Fibroblast of skin of scalp (primary cell): ENCODE measurements at places on chromosomes 3 and 15.

DNA sequence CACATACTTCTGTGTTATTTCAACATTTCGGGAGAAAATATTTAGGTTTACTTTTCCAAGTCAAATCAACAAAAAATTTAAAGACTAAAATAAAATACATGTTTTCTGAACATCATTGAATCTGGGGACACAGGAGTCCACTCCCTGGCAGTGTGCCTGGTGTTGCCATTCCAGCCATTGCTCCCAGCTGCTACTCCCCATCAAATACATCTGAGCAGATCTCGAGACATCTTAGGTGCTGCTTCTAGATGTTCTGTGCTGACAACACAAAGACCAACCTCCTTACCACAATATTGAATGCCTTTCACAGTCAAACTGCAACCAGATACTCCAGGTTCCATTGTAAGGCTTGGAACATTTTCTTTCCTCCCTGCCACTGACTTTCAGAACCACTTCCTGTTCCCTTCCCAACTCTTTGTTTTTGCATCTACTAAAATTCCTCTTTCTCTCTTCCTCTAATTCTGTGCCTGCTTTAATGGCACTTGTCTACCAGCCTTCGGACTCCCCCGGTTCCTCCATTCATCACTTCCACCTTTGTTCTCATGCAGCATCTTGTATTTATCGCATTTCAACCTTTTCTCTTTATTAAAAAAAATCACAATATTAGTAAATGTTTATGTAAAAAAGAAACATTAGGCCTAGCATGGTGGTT lies 81.1 kb upstream of the SLC4A7 start:
- no peak for DNase-seq

GRCh38 chr3:131370935-131371687 lies 10.5 kb upstream of the NUDT16 start:
- no peak for DNase-seq

- DNase-seq = no peak
Measured at GRCh38 chr3:142468456-142468855, 20.6 kb upstream of the XRN1 start.

DNA sequence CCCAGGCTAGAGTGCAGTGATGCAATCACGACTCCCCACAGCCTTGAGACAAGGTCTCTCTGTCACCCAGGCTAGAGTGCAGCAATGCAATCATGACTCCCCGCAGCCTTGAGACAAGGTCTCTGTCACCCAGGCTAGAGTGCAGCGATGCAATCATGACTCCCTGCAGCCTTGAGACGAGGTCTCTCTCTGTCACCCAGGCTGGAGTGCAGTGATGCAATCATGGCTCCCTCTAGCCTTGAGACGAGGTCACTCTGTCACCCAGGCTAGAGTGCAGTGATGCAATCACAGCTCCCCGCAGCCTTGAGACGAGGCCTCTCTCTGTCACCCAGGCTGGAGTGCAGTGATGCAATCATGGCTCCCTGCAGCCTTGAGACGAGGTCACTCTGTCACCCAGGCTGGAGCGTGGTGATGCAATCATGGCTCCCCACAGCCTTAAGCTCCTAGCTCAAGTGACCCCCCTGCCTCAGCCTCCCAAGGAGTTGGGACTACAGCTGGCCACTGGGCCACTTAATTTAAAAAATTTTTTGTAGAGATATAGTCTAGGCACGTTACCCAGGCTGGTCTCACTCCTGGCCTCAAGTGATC lies 26.1 kb downstream of the TFRC start:
- DNase-seq = peak; percentile 4

- DNase-seq = no peak
Measured at GRCh38 chr3:115071166-115071565, 75.9 kb downstream of the ZBTB20 start.

- DNase-seq = peak; percentile 81
Measured at GRCh38 chr15:58742022-58742813, 7.3 kb downstream of the ADAM10 start.

DNA sequence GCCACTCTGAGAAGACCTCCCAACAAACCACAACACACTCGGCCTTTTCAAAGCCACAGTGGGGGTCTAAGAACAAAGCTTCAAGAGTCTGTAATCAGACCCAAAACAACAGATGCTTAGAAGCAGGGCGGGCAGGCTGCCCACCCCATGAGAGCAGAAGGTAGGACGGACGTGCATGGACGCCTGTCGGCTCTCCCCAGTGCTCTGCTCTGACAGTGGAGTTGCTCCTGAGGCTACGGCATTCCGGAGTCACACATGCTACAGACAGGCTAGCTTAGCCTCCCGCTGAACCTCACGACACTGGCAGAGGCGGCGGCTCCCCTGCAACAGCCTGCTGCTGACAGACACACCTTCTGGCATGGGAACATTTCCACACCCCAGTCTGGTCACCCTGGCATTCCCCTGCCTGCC lies 33.5 kb downstream of the SLCO2A1 start:
- DNase-seq = peak; percentile 37

- DNase-seq = no peak
Measured at GRCh38 chr15:50229336-50229735, 36.2 kb downstream of the HDC start.

DNA sequence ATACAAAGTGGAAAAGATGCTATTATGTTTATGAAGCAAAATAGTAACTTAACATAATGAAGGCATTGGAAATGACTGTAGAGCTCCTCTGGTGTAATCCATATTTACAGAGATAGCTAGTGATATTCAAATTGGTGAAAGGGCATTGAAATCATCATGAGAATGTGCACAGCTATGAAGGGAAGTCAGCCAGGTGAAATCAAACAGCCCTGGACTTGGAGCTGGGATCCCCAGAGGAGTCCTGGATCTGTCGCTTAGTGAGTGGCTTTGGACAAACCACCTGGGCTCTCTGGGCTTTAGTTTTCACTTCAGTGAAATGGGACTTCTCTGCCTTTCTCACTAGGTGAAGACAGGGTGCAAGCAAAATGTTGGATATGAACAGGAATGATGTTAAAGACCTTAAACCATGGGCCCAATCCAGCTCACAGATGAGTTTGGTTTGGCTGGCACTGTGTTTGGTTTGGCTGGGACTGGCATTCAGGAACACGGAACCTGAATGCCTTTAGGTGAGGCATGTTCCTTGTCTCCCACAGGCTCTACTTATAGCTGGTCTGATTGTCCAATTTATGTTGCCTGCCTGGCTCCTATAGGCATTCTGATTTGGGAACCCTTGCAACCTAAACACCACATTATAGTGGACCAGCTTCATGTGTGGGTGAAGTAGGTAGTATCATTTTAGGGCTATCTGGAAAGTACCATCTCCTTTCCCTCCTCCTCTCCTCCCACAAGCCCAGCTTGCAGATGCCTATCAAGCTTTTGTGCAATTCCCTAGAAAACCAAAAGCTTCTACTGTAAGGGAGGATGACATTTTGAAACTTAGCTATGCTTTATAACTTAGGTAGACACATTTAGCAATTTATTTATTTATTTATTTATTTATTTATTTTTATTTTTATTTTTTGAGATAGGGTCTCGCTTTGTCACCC lies 110.6 kb upstream of the TNFAIP8L3 start:
- DNase-seq = no peak

DNA sequence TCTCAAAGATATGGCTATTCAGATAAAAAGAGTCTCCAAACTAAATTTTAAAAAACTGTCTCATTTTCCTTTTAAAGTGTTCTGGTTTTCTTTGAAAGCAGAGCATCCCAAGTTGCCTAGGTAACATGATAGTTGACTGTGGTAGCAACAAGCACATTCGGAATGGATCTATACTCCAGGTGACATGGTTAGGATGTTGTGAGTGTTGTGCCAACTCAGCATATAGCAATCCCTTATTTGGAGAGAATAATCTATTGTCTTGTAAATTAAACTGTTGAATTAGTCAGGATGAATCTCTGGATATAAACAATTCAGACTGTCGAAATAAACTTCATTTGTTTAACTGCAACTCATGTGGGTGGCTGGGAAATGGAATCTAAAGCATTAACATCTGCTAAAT lies 418.6 kb downstream of the TUSC7 start:
- no peak for DNase-seq

- DNase-seq = no peak
Measured at GRCh38 chr3:119862616-119863015, 80.7 kb downstream of the NR1I2 start.

GRCh38 chr3:160641665-160642309 lies 35.2 kb upstream of the ARL14 start:
- DNase-seq = peak; percentile 33

DNA sequence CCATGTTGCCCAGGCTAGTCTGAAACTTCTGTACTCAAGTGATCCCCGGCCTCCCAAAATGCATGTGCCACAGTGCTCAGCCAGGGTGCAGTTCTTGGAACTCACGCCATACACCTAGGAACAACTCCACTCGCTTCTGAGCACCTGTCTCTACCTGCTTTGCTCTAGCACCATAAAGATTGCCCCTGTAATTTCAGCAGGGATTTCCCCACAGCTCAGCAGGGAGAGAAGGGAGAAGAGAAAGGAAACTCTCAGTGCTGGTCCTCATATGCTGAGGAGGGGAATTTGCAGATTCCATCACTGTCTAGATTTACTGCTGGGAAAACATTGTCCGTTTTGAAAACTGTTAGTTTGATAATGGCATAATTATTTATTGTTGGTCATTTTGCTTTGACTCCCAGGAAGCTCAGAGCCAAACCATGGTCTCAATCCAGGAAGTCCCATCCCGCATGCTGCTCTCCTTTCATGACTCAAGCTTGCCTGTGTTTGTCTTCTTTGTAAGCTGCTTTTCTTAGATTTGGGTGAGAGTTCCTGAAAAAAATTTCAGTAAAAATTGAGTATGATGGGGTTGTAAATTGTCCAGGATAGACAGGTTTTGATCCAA lies 24.2 kb downstream of the TRIM71 start:
- no peak for DNase-seq

GRCh38 chr3:154242766-154243165 lies 81.5 kb downstream of the DHX36 start:
- DNase-seq = no peak
